ENCODE measurements at places on chromosomes 2 and 18. TPM values are rescaled to one million over a fixed set of nuclear protein-coding genes. Genes with fewer than 3 reads are reported as not detected.

DSG1 gene
- not detected for total RNA-seq

REG1B gene
- total RNA-seq, result 2.6 TPM

WDFY1 gene
- total RNA-seq, result 41.7 TPM

CNTNAP5 gene
- not detected for total RNA-seq

EFEMP1 gene
- 446 TPM for total RNA-seq

RBM44 gene
- 1.3 TPM for total RNA-seq

SLC9A4 gene
- not detected for total RNA-seq

XDH gene
- total RNA-seq, result 0.26 TPM

GRCh38 chr2:175698061-175698460 is 304.0 kb downstream of the LNPK start:
- no peak for DNase-seq

- DNase-seq, result no peak
These were observed 25.9 kb downstream of the RAMP1 start for GRCh38 chr2:237885111-237885930.

GRCh38 chr18:74178884-74179283 is 30.6 kb downstream of the TIMM21 start:
- no peak for DNase-seq

DNA sequence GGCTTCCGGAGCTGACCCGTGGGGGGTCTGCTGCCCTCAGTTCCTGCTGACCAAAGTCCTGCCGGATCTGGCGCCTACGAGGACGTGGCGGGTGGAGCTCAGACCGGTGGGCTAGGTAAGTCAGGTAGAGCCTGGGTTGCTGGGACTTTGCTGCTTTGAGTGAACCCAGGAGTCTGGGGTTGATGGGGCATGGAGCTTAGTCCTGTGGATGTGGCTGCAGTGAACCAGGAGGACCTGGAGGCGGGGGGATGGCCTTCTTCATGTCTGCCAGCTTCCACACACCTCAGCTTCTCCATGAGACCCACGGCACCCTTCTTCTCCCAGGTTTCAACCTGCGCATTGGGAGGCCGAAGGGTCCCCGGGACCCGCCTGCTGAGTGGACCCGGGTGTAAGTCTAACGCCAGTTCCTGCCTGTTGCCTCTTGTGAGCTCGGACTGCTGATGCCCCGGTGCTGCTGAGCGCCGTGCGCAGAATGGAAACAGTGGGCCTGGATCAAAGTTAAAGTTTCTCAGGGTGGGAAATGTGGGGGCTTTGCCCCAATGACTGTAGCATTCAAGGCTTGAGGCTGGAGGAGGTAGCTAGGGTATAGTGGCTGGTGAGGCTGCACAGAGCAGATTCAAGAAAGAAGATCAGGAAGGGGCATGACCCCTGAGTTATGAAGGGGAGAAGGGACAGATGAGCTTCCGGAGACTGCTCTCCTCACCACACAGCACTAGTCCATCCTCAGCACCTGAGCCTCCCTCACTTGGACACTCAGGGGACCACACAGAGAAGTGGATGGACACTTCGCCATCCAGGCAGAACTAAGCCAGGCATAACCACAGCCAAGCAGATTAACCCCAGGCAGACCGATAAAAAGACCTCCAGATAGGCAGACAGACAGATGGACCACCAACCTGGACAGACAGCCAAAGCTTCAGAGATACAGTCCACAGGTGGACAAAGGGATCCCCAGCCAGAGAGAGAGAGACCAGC is 17.3 kb downstream of the PTPN18 start:
- no peak for DNase-seq

- no peak for DNase-seq
These were observed 148.8 kb downstream of the PTGR3 start for GRCh38 chr18:75060185-75060584.

DNA sequence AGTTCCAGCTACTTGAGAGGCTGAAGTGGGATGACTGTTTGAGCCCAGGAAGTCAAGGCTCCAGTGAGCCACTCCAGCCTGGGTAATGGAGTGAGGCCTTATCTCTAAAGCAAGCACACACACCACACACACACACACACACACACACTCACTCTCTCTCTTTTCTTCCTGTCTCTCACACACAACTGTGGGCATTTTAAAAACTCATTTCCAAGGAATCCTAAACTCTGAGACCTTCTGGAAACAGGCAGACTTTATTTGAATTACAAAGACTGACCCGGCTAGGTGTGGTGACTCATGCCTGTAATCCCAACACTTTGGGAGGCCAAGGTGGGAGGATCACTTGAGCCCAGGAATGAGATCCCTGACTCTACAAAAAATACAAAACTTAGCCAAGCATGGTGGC is 21.3 kb downstream of the WDSUB1 start:
- DNase-seq, result no peak

DNA sequence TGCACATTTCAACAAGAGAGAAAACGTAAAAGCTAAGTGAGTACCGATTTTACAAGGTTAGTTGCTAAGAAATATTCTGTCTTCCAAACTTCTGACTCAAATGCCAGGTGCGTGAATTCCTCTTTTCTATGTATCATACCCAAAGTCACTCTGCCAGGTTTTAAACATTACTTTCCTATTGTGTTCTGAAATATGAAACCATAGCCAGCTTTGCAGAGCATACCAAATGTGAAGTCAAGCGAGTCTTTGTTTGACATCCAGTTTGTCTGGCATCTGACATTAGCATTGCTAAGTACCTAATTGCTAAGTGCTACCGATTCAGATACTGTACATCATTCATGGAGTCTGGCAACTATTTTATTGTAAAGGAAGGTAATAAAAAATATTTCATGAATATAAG is 321.9 kb upstream of the GALNT5 start:
- no peak for DNase-seq

GRCh38 chr18:3012136-3013023 is 564 bp downstream of the LPIN2 start:
- no peak for DNase-seq
